ENCODE measurements at places on chromosomes 12 and 14. TPM values are rescaled to one million over a fixed set of nuclear protein-coding genes. Genes with fewer than 3 reads are reported as not detected.

The GLI1 gene
- total RNA-seq = 0.83 TPM

The NANOG gene
- not detected for total RNA-seq

The OVCH1 gene
- not detected for total RNA-seq

DNA sequence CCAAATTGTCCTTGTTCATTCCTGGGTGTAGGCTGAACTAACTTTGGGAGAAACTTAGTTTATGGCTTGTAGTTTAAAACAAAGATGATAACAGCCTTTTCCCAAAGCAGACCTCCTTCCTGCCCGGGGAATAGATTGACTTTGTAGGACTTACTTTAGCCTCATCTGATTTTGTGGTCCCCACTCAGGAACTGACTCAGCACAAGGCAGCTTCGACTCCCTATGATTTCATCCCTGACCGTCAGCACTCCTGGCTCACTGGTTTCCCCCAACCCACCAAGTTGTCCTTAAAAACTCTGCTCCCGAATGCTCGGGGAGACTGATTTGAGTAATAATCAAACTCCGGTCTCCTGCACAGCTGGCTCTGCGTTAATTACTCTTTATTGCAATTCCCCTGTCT, 40.1 kb upstream of the DDHD1 start:
- DNase-seq = no peak

DNA sequence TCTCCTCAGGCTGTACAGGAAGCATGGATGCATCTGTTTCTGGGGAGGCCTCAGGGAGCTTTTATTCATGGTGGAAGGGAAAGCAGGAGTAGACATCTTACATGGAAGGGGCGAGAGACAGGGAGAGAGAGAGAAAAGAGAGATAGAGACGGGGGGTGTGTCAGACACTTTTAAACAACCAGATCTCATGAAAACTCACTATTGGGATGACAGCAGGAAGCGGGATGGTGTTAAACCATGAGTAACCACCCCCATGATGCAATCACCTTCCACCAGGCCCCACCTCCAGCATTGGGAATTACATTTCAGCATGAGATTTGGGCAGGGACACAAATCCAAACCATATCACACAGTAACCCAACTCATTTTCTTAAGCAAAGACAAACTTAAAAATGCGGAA, 110.0 kb upstream of the EEA1 start:
- no peak for DNase-seq

DNA sequence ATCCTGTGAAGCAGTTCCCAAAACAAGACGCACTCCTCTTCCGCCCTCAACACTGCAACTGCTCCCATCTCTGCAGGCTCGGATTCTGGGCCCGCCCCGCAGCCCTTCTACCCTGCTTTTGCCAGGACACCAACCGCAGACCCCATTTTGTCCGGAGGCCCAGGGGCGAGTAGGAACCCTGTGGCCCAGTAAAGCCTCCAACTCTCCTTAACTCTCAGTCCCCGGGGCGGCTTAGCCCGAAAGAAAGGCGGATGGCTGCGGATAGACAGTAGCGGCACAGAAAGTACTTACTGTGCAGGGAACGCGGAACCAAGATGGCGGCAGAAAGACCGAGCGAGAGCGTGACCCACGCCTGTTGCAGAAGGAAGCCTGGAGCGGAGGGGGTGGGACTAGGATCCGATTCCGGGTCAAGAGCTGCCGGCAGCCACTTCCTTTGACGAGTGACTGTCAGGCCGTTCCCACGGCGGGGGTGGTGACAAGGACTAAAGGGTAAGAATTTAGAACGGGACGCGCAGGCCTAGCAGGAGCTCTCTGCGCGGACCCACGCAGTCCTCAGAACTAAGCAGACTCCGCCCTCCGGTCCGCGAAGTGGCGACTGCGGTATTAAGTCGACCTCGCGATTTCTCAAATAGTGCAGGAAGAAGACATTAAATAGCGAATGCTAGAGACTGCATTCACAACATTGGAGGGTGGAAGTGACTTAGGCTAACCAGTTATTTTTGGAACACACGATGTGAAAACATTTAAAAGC, at the start of gene NACA:
Gene NACA, minus strand, starts transcription at position 328 of the 751 bp plus-strand sequence. CDS start 778 bp downstream, outside the sequence.
- DNase-seq = peak; percentile 100

- DNase-seq = no peak
These were observed 177.0 kb upstream of the PRMT8 start for GRCh38 chr12:3313675-3314663.

- DNase-seq = no peak
These were observed 291.7 kb upstream of the FAR2 start for GRCh38 chr12:28857369-28857768.

- no peak for DNase-seq
These were observed 117.3 kb downstream of the CPNE8 start for GRCh38 chr12:38788106-38788505.

DNA sequence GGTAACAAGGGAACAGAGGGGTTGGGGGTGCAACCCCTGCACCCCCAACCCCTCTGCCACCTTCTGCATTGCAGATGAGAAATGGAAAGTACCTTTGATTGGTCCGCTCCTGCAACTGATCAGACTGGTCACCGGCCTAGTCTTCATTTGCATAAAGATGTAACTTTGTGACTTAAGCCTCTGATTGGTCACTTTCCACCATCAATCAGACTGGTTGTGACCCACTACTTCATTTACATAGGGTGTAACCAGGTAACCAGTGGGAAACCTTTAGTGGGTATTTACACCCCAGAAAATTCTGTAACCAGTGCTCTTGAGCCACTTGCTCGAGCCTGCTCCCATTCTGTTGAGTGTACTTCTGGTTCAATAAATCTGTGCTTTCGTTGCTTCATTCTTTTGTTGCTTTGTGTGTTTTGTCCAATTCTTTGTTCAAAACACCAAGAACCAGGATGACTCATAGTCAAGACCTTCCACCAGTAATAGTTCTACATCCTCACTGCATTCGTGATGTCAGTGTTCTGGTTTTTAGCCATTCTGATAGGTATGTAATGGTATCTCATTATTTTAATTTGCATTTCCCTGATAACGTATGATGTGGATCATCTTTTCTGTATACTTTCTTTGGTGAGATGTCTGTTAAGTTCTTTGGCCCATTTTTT, 30.8 kb downstream of the LEMD3 start:
- DNase-seq = no peak

DNA sequence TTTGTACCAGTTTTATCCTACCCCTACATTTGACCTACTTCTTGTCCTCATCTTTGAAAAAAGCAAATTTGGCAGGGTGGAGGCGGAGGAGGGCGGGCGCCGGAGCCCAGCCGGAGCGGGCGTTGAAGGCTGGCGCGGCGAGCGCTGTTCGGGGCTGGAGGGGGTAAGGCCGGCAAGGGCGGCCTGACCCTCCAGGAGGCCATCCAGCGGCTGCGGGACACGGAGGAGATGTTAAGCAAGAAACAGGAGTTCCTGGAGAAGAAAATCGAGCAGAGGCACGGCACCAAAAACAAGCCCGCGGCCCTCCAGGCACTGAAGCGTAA, 27.2 kb downstream of the FBXO34 start:
- DNase-seq = no peak

GRCh38 chr14:19729763-19730162, 13.6 kb upstream of the OR4Q3 start:
- peak; percentile 59 for DNase-seq

DNA sequence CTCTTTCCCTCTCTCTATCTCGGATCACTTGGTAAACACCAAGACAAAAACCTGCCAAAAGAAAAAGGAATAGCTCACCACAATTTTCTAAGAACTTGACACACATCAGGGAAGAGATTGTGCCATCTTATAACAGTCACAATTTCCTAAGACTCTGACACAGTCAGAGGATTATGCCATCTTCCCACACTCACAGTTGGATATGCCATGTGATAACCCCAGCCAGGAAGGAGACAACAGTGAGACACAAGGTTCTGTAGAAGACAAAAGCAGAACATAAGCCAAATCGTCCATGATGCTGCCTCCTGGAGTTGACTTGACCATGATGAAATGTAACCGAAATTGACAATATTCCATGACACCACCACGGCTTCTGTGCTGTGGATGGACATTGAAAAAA, 2.8 kb upstream of the CLEC9A start:
- no peak for DNase-seq

DNA sequence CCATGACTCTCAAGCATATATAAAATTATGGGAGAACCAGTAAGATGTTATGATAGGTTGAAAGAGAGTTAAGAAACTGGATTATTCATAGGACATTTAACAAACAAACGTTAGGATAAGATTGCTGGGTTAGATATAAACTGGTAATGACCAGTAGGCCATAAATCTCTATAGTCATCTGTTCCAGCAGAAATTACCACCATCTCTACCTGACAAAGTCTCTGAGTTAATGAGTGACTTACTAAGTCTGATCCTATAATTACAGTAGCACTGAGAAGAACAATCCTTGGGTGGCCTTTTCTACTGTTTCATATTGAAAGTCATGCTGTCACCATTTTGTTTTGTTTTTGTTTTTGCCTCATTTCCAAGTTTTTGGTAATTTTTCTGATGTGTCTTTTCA, 136.9 kb upstream of the CNOT2 start:
- no peak for DNase-seq

GRCh38 chr12:90757957-90758356, 197.0 kb downstream of the CCER1 start:
- DNase-seq = no peak

DNA sequence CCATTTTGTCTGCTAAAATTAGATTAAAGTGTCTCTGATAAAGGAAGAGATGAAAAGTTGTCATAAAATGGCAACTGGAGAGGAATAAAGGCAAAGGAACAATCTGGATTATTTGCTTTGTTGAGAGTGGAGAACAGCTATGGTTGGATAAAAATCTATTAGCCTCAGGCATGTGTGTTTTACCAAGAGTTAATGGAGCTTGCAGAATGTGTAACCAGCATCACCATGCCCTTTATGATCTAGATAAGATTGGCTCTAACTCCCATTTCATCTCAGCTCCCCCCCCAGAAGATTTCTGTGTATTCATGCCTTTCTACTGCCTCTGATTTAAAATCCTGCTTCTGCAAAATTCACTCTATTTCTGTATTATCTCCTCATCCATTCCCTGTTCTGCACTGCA, 93.8 kb downstream of the GALC start:
- DNase-seq = no peak

DNA sequence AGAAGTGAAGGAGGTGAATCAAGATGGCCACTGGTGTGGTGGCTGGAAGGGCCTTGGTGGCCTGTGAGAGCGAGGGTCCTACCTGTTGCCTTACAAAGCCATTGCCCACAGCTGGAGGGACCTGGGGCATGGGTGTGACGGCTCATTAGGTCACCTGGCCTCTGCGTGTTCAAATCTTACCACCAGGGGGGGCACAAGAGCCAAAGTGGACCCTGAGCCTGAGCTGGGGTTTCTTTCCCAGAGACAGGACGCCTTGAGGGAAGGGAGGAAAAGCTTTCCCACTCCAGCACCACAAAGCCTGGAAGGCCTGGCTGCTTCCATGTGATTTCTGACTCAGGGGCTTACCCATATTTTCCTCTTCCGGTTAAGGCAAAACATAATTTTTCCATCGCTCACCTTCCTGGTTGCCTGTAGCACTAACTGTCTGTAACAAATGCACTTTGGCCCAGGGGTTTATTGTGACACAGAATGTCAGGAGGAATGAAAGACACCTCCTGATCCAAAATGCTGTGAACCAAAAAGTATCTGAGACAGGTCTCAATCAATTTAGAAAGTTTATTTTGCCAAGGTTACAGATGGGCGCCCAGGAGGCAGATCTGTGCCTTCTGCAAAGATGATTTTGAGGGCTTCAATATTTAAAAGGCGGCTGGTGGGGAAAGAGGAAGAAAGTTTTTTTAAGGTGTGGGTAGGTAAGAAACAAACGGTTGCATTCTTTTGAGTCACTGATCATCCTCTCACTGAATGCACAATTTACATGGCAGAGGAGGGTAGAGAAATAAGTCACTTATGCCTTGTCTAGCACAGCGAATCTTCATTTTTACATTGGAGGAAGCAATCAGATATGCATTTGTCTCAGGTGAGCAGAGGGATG, 4.3 kb upstream of the CD9 start:
- peak; percentile 92 for DNase-seq
